Left forelimb (tissue), 1 donor: ENCODE measurements at places on chromosomes 7 and 10.

- no peak for DNase-seq
These were observed 74.6 kb downstream of the CUL1 start for GRCh38 chr7:148773334-148773733.

DNA sequence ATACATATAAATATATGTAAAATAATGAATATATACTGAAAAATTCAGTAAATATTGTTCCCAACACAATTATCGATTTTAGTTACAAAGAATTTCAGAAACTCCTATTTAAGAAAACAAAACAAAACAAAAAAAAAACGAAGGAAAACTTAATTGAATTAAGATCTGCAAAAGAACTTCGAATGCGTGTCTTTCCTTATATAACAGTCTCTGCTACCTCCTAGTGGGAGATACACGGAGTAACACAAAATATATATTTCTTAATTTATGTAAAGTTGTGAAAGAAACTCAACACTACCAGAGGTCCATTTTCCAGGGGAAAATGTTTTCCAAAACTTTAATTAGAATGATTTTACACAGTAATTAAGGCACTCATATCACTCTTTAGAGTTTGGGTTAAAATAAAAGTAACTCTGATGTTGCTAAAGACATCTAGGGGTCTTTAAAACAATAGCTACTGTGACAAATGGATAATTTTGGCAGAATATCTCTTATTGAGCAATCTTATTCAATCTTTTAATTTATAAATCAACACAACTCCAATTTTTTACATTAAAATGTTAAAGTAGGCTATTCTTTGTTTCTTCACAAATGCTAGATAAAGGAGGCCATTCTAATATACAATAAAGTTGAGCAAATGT, 41.6 kb downstream of the NEBL start:
- DNase-seq, result no peak

- DNase-seq, result no peak
These were observed 51.3 kb downstream of the POLL start for GRCh38 chr10:101536800-101537199.

- DNase-seq, result no peak
These were observed 148.4 kb upstream of the KLF14 start for GRCh38 chr7:130882396-130882795.

DNA sequence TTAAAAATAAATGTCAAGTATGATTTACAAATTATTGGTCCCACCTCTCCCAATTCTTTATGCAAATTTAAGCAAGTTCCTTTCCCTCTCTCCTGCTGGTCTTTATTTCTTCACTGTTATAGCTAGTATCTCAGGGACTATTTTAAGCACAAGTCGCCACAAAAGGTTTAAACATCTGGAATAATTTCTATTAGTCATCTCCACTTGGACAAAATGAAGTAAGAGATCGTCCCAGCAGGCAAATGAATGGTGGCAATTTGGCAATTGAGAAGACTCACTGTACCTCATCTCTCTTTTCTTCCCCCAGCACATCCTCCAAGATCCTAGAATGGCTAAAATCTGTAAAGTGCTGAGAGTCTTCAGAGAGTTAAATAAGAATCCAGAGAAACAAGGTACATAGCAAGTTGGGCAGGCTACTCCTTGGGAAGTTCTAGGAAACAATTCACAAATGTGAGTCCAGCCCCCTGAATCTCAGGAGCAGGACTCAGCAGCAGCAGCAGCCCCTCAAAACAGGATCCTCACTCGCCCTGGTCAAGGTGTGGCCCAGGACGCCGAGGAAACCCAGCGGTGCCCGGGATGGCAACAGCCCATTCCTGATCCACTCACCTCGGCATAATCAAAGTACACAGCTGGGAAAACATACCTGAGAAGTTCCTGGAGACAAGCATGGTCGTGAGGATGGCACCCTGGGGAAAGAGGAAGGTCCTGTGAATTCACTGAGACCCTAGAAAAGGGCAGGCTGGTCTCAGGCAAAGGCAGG, 30.3 kb upstream of the NDST2 start:
- no peak for DNase-seq

GRCh38 chr7:85510287-85510686, 323.4 kb upstream of the SEMA3D start:
- no peak for DNase-seq

DNA sequence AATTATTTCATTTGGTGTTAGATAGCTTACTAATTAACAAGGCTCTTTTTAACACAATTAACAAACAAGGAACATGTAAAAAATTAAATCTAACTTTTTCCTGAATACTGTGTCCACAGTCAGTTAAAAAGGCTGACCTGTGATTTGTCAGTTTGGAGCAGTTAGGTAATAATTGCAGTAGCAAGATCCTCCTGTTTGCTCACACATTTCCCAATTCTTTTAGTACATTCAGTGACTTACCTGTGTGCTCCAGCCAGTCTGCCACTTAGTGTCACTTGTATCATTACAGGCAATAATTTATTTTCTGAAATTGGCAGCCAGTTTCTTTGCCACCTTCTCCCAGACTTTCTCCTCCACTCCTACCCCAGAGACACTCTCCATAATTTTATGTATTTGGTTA, 66.8 kb downstream of the LHFPL3 start:
- DNase-seq, result no peak

- no peak for DNase-seq
These were observed 148.6 kb upstream of the SVIL start for GRCh38 chr10:29783201-29783947.

- no peak for DNase-seq
These were observed 158.8 kb downstream of the SH3PXD2A start for GRCh38 chr10:103696411-103697145.

GRCh38 chr10:30554440-30554825, 75.1 kb downstream of the LYZL2 start:
- no peak for DNase-seq

DNA sequence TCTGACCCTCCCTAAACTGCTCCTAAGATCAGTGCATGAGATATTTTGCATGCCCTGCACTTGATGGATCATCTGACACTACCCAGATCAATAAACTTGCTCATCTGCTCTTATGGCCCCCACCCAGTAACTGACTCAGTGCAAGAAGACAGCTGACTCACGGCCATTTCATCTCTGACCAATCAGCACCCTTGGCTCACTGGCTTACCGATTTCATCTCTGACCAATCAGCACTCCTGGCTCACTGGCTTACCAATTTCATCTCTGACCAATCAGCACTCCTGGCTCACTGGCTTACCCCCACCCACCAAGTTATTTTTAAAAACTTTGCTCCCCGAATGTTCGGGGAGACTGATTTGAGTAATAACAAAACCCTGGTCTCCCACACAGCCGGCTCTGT, 37.2 kb upstream of the OPTN start:
- DNase-seq, result no peak

- DNase-seq, result no peak
These were observed 355.5 kb downstream of the GPR158 start for GRCh38 chr10:25530306-25530705.

DNA sequence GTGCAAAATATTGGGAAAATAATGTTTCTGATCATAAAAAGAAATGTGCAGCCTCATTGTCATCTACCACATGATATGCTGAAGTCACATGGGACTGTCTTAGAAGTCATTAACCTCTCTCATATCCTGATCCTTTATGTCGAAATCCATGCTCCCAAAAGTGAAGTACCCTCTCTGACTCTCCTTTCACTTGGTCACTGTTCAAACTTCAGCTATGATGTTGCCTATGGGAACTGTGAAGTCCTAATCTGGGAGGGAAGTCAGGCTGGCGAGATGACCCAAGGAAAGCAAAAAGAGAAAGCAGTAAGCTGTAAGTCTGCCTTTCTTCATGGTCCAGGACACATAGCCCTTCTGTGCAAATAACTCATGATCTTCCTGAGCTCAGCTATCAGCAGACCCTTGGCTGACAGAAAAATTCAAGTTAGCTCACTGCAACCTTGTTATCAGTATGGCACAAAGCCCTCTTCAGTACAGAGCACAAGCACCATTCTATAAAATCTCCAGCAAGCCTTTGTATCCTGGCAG, 29.5 kb downstream of the WASL start:
- no peak for DNase-seq

GRCh38 chr10:33703501-33704213, 369.2 kb upstream of the NRP1 start:
- no peak for DNase-seq

GRCh38 chr10:77283326-77283725, 354.3 kb downstream of the KCNMA1 start:
- no peak for DNase-seq

DNA sequence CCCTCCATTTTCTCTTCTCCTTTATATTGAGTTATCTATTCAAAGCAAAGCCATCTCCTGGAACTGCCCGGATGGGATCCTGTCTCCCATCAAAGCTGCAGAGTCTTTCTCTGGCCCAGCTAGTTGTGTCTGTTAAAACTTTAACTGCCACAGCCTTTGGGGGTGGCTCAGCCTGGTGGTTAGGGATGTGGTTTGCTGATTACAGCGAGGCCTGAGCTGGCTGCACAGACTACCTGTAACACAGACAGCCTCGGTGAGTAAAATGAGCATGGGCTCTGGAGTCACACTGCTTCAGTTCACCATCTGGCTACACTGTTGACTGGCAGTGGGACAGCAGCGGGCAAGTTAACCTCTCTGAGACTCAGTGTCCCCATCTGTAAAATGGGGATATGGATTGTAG, 18.4 kb upstream of the HABP2 start:
- no peak for DNase-seq

DNA sequence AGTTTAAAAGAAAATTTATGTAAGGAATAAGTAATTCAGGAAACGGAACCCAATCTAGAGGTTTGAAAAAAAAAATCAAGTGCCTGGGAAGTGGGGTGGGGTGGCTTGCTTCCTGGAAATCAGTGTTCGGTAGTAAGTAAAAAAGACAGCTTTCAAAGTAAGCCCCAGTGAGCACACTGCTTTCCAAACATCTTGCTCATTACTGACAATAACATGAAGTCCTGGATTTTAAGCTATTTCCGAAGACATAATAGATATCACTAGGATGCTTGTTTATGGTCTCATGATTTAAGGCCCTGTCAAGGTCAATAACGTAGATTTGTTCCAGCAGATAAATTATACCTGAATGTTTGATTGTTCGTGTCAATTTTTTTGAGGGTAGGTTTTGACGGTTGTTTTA, 1.3 kb downstream of the STAMBPL1 start:
- DNase-seq, result no peak

GRCh38 chr7:29315122-29315891, 120.7 kb downstream of the CHN2 start:
- no peak for DNase-seq

GRCh38 chr7:17680943-17681351, 259.3 kb downstream of the SNX13 start:
- no peak for DNase-seq

- no peak for DNase-seq
These were observed 54.5 kb downstream of the COL1A2 start for GRCh38 chr7:94449151-94449725.

GRCh38 chr7:158157460-158157859, 430.2 kb downstream of the PTPRN2 start:
- no peak for DNase-seq

- DNase-seq, result no peak
These were observed 99.9 kb downstream of the PTPRN2 start for GRCh38 chr7:158487631-158488151.

GRCh38 chr7:158113321-158114025, 474.1 kb downstream of the PTPRN2 start:
- peak; percentile 6 for DNase-seq

DNA sequence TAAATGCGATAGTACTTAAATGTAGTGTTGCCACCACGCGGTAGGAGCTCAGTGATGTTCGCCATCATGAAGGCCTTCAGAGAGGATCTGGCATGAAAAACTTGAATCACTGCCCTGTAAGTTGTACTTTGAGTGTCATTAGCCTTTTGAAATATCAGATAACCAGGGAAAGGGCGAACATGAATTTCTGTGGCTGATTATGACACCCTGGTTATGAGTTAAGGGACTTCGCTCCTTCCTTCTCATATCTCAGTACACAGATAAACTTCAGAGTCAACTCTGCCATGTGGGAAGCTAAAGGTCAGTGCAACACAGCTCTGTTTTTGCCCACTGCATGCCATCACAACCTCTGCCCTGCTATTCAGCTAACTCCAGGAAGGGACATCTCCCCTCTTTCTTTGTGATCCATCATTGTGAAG, 8.9 kb upstream of the ACSL5 start:
- DNase-seq, result no peak

DNA sequence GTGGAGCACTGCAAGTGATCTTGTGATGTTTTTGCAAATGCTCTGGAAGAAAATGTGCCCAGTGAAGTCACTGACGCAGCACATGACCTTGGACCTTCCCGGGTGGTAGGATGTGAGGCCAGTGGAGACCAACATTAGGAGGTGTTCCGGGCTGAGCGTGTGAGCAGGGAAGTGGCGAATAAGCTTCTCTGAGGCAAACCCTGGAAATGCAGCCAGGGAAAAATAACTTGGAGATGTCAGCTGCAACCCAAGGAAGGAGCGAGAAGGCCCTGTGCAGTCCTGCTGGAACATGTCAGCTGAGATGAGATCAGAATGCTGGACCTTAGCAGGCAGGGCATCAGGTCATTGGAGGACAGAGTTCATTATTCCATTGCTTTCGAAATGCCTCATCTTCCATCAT, 18.6 kb upstream of the SDK1 start:
- no peak for DNase-seq

- no peak for DNase-seq
These were observed 15.1 kb downstream of the LSMEM1 start for GRCh38 chr7:112495810-112496462.

GRCh38 chr10:46094931-46095750, 49.1 kb upstream of the MSMB start:
- no peak for DNase-seq

DNA sequence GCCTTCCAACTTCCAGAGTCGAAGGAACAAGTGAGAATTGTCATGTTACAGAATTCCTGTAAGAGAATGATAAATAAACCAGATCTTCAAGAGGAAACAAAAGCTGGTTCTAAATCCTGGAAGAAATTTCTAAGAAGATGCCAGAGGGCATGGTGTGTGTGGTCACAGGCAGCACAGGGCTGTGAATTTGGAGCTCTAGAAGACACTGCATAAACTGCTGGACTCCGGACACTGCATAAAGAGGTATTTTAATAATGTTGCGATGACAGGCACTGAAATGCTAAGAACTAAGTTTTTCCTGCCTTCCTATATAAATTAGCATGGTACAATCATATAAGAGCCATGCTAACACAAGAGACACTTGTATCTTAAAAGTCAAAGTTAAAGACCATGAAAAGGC, 86.0 kb downstream of the LARP4B start:
- no peak for DNase-seq

- no peak for DNase-seq
These were observed 9.5 kb upstream of the SEM1 start for GRCh38 chr7:96719164-96719563.
